ENCODE measurements at places on chromosomes 3 and 15.

- DNase-seq, result no peak
These were observed 7.8 kb upstream of the WNT7A start for GRCh38 chr3:13887495-13888300.

DNA sequence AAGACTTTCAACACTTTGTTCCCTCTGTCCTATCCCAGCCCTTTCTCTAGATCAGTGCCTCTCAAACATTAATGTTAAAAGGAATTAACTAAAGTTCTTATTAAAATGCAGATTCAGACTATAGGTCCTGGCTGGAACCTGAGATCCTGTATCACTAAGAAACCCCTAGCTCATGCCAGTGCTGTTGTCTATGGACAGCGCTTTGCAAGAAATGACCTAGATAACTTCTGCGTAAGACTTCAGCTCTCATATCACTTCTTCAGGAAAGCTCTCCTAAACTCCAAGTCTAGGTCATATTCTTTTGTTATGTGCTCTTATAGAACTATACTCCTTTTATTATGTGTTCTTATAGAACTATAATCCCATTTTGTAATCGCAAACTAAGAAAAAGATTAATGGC lies 67.8 kb upstream of the CDIN1 start:
- DNase-seq, result no peak

- DNase-seq, result no peak
These were observed 400.4 kb upstream of the THBS1 start for GRCh38 chr15:39180483-39180933.

DNA sequence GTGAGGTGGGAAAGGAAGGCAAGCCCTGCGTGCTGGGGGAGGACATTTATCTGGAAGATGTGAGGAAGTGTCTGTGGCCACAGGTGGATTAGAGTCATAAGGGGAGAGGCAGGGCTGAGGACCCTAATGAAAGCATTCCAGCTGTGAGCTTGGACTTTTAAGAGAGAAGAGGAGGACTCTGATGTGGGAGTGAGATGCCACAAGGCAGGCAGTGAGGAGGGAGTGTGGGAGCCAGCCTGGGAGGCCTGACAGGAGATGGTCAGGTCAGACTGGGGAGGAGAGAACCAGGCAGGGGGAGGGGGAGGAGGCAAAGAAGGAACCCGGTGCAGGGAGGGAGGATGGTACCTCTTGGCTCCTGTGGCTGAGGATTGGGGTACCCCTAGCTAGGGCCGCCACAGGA lies 21.0 kb downstream of the MAPKAPK3 start:
- DNase-seq, result no peak

GRCh38 chr15:85770096-85771041 lies 24.4 kb downstream of the KLHL25 start:
- DNase-seq, result peak; percentile 29

GRCh38 chr3:139306078-139306477 lies 37.7 kb upstream of the MRPS22 start:
- DNase-seq, result no peak

- no peak for DNase-seq
These were observed 1.4 kb upstream of the SEC13 start for GRCh38 chr3:10322352-10322710.

GRCh38 chr15:55694652-55695150 lies 48.3 kb downstream of the PRTG start:
- DNase-seq, result peak; percentile 59

DNA sequence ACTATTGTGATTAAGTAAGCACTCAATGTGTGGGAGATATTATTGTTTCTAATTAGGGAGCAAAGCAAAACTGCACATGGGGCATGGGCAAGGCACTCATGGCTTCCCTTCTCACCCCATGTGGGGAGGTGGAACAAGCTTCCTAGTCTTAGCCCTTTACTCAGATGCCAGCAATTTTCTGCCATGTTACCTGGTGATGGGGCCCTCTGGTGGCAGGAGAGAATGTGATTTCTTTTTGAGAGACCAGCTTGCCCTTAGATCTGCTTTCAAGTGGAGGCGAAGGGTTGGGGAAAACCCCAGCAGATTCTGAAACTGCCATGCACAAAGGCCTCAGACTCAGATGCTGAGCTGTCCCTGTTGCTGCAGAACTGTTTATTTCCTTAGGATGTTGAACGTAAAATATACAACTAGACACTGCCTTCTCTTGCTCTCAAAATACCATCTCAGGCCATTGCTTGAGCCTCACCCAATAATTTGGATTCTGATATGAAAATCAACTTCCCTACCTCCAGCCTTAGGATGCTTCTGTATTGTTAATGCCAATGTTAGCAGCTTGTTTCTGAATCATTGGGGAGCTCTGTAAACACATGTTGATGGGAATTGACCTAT lies 130.2 kb upstream of the TPRG1 start:
- peak; percentile 63 for DNase-seq

DNA sequence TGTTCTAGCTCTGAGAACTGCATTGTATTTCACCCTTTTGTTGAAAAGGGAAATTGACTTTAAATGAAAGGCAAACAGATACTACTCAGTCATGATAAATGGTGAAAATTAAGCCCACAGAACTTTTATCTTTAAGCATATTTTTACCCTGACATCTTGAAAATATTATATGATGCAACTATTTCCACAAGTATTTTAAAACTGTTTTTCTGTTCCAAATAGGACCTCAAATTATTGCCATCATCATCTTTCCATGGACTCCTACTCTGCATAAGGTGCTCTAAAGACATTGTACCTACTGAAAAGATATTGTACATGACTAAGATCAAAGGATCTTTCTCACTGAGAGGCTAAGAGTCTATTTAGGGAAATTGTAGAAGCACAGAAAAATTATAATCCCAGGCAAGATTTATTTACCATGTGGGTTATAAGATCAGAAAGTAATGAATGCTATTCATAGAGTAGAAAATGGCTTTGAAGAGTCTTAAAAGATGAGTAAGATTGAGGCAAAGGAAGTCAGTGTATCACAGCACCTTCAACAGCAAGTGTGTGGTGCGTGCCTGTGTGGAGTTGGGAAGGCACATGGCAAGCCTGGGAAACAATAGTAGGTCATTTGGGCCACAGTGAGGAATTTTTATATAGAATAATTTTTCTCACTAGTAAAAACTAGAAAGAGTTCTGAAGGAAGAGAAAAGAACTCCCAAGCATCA lies 68.8 kb downstream of the VGLL3 start:
- DNase-seq, result no peak

- no peak for DNase-seq
These were observed 259.6 kb downstream of the STXBP5L start for GRCh38 chr3:121167374-121168139.

GRCh38 chr3:178095522-178095921 lies 440.7 kb upstream of the KCNMB2 start:
- no peak for DNase-seq

Measured in renal cortical epithelial cell (primary cell).